Renal cortex interstitium (tissue), 15 donors: ENCODE measurements at places on chromosomes 7 and 10.
A peak's percentile ranks its signal among the peaks of the same experiment; 100 is the strongest.

DNA sequence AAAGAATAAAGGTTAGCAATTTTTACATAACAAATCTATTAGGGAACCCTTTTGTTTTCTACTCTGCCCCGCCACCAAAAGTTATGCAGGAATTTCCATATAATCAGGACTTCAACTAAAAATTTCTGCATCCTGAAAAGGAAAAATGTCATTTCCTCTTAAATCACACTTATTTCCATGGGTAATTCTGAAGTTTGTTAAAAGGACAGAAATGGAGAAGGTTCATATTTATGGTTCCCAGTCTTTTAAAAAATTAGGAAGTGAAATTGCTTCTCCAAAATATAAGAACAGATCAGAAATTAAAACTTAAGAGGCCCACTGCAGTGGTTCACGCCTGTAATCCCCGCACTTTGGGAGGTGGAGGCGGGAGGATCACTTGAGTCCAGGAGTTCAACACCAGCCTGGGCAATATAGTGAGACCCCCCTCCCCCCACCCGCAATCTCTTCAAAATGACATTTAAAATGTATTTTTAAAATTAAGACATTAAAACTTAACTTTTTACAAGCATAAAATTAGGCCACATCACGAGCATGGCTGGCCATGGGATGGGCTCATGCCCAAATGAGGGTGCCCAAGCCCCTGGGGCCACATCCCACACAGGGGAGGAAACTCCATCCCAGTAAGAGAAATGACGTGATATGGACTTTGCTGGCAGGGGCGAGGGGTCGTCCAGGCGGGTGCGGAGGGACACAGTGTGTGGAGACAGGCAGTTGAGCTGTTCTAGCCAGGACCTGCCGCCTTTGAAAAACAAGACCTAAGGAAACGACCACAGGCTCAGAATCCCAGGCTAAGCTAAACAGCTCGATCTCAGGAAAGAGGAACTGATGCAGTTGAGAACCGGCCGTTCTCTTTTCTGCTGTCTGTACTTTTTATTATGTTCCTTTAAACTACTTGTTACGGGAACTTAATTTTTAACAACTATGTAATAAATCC is 51.3 kb upstream of the NFE2L3 start:
- DNase-seq = no peak

- DNase-seq = no peak
These were observed 537 bp downstream of the SH3PXD2A start for GRCh38 chr10:103854686-103855391.

DNA sequence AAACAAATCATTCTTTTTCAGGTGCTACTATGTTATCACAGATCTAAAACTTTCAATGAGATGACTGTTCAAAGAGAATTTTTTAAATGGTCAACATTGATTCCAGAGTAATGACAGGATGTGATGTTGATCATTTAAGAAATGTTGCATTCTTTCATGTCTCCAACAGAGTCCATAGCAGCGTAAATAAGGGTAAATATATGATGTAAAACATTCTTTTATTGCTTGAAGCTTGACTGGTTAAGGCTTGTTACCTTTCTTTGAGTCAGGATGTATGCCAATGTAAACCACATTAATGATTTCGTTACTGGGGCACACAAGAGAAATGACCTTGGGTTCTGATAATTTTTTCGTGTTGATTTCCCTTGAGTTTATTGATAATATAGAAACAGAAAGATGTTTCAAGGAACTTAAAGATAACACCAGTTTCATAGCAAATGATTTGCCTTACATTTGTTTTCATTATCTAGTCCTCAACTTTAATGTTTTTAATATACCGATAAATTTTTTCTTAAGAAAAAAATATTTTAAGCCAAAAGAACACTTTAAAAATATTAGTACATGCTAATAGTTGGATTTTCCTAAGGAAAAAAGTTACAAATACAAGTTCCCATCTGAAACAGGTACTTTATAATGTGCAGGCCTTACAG is 3.5 kb downstream of the STK17A start:
- DNase-seq = no peak

GRCh38 chr7:84583331-84583730 is 388.7 kb upstream of the SEMA3A start:
- DNase-seq = no peak

DNA sequence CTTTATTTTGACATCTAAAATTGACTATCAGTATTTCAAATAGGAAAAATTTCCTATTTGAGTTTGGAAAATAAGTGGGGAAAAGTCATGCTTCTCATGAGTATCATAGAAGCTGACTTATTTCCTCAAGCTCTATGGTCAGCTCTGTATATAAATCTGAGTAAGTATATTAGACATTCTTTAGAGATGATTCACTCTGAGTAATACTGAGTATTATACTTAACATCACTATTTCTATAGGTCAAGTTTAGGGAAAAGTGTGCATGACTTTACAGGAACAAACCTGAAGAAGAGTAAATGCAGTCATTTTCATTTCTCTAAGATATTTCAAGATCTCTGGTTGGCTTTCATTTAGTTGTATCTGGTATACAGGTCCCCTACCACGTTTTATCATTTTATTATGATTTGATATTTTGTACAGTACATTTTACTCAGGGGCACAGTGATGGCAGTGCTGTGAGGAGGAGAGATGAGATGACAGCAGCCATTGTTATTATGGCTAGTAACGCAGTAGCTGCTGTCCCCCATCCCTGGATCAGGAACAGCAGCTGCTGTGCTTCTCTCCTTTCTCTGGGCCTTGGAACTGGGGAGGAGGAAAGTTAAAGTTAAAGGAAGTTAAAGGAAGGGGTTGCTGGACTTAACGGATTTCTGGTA is 15.2 kb downstream of the SND1 start:
- DNase-seq = no peak

DNA sequence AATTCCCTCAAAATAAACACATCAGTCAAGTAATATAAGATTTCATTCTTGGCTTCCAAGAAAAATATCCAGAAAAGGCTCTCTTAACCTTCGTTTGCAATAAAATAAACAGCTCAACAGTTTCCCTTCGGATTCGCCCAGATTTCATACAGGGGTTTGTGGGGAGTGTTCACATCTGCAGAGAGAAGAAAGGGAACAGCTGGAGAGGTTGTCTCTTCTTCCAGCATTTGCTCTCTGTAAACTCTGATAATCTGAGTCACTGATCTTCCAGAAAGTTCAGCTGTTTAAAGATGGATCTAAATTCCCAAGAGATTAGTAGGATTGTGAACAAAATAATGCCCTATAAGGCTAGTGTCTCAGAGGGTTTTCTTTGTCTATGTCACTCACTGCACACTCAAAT is 277.9 kb downstream of the HPSE2 start:
- DNase-seq = no peak

DNA sequence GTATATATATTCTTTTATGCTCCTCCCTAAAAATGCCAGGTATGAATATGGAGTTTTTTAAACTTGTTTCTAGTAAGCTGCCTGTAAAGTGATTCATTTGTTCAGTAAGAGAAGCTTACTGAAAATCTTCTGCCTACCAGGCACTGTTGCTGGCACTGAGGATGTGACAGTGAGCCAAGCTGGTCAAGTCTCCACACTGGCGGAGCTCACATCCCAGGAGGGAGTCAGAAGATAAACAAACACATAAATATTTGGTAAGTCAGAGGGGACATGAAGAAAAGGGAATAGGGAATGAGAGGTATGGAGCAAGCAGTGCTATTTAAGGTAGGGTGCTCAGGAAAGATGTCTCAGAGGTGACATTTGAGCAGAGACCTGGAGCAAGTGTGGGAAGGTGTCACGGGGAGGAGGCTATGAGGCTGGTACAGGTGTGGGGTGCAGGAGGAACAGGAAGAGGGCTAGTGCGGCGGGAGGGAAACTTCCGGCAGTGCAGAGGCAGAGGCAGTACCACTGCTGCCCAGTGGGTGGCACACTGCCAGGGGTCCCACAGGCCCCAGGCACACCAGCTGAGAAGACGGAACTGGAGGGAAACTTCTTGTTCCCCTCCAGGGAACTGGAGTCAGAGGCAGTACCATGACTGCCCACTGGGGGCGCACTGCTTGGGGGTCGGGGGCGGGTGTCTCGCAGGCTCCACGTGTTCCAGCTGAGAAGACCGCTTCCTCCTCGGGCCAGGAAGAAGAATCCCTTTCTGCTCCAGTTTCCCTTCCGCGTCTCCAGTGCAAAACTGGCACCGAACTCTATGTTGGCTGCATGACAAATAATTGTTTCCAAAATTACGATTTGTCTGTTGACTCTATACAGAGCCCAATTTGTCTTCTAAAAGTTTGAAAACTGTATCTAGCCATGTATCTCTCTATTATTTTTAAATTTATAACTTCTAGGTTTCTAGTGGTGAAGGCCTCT is 161.0 kb downstream of the TEX36 start:
- DNase-seq = no peak

DNA sequence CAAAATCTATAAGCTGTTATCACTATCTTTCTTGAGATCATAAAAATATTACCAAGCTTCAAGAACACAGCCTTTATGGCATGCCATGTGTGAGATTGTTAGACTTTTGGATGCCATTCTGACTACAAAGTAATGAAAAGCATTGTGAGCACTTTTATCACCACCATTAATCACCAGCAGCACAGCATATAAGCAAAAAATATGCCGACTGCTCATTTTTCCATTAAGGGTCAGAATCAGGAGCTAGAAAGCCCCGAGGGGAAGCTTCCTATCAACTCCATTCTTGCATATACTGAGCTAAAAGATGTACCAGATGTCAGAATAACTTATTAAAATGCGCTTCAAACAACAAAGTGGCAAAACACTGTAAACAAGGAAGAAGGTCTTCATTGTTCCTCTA is 114.3 kb downstream of the LMBR1 start:
- DNase-seq = peak; percentile 2
